ENCODE measurements at places on chromosomes 4 and X.

DNA sequence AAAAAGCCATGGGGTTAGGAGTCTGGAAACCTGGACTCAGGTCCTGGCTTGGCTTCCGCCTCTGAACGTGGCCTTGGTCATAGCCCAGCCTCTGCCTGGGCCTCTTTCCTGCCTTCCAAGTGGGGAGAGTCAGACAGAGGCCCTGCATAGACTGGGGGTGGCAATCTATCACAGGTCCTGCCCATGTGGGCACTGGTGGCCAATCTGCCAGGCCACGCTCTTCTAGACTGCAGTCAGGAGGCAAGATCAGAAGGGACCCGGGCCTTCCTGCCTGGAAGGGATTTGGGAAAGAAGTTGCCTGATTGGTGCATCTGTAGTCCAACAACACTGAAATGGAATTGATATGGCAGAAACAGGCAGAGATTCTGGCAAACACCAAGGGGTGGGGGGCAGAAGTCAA is 46.1 kb downstream of the CNGA2 start:
- no peak for DNase-seq

DNA sequence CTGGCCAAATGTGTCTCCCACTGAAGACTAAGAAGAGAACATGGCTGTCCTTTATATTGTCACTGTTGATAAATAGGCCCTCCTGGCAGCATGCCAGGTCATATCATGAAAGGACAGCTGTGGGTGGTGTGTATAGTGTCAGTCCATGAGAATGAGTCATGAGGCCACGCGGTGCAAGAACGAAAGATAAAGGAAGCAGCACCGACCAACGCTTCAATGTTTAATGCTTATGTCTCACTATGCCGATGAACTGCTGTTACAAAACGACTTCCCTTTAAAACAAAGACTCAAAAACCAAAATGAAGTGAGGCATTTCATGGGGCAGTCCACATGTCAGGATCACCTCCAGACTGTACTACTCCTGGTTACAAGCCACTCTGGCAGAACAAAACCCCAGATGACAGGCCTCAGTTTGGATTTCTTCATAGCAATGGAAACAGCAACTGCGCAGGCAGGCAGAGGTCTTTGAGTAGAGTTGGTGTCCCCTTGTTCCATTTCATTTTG is 5.2 kb upstream of the TCEANC start:
- DNase-seq: peak; percentile 22

DNA sequence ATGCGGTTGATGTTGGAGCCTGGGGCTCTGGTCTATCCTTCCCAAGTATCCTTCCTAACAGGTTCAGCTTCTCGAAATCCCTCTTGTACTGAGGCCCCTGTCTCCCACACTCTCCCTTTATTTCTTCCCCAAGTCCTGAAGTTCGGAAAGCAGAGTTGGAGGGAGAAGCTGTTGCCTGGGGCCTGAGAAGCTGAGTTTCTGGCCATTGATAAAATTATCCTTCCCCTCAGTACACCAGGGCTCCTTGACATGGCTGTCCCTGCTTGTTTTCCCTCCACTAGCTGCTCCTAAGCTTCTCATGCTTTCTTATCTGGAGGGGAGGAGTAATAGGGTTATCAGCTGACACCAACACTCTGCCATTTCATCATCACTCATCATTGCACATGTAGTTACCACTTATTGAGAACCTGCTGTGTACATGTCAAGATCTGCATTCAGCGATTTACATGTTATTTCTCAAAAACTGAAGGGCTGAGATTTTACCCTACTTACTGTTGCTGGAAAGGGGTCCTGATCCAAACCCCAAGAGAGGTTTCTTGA is 58.0 kb downstream of the FUNDC1 start:
- no peak for DNase-seq

DNA sequence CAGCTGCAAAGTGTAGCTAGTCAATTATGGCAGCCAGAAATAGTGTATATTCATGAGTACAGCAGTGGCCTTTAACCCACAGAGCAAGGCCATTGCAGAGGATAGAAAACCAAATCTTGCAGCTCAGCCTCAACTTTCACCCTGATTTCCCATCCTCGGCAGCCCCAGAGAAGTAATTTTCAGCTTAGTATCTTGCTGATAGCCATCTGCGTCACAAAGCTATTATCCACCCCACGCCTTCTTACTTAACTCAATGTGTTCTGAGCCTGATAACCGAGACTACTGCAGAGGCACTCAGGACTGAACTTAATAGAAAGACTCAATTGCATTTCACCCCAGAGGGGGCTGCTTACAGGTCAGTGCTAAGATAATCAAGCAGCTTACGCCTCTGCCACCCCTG is 174.5 kb upstream of the MAOA start:
- no peak for DNase-seq

DNA sequence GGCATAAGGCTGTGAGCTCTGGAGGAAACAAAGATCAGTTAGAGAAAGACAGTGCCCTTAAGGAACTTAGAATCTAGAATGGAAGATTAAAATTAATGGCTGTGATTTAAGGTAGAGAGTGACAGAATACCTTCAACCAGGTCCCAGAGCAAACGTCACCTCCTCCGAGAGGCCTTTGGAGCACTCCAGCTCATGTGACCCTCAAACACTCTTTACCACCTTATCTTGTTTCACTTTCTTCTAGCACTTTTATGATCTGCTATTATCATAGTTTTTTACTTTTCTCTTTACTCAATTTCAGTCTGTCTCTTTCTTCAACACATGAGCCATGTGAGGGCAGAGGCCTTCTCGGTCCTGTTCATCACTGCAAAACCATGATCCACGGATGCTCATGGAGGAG is 187.0 kb downstream of the SMIM20 start:
- DNase-seq: no peak

Data from activated T-cell treated with anti-CD3 and anti-CD28 coated beads, Interleukin-2, amount 50 U/mL, for 1 hour (primary cell).